ENCODE measurements at places on chromosomes 16 and 17.

DNA sequence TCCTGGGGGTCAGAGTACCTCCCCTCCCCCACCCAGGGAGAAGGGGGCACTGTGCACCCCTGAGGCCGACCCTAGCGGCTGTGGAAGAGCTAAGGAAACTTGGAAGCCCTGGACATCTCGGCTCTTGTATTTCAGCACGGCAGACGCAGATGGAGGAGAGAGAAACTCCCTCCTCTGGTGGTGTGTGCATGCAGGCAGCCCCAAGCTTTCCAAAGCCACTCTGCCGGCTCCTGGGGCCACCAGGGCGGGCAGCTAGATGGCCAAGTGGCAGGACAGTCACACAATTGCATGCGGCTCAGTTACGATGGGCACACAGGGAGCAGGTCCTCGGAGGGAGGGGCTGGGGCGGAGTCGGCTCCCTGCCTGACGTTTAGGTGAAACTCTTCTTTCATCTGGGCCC, 195.5 kb downstream of the RBFOX3 start:
- DNase-seq, result no peak

- DNase-seq, result no peak
Observed at GRCh38 chr17:26792486-26792885, 501.4 kb upstream of the WSB1 start.

DNA sequence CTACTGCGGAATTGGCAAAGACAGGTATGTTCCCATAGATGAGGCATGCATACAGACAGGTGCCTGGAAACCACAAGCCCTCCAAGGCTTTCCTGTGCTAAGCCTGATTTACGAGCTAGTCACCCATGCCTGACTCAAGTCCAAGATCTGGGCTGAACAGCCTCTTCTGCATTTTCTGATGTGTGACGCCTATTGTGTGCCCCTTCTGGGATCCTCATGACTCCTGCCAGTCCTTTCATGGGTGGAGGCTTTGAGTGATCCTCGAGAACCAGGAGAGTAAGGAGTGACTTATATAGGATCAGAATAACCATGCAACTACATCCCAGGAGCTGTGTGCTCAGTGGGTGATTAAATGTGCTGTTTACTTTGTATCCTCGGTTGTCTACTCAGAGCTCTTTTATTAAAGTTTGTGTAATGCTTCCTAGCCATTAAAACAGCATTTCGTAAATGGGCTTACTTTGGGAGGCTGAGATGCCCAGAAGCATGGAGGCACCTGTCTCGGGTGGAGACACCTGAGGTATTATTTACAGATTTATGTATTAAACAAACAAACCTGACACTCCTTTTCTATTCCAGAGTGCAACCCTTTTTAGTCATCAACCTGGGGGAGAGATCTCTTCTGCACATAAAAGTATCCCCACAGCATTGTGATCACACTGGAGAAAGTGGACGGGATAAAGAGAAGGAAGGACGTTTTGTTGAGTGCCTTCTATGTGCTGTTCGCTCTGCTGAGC, 373.0 kb upstream of the DYNLRB2 start:
- DNase-seq, result no peak

- no peak for DNase-seq
Observed at GRCh38 chr16:3195975-3196374, 8.0 kb downstream of the OR1F1 start.

GRCh38 chr17:49645654-49646053, 32.2 kb downstream of the SPOP start:
- no peak for DNase-seq

DNA sequence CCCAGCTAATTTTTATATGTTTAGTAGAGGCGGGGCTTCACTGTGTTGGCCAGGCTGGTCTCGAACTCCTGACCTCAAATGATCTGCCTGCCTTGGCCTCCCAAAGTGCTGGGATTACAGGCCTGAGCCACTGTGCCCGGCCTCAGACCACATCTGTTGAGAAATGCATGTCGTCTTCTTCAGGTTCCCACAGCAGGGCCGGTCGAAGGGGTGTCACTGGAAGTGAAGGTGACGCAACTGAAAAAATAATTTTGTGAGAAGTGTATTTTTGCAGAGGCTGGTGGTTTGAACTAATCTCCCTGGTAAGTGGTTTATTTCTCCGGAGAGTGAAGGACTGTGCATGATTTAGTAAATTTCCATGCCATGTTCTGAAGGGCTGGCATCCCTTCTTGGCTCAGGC, 33.4 kb upstream of the IL34 start:
- no peak for DNase-seq

DNA sequence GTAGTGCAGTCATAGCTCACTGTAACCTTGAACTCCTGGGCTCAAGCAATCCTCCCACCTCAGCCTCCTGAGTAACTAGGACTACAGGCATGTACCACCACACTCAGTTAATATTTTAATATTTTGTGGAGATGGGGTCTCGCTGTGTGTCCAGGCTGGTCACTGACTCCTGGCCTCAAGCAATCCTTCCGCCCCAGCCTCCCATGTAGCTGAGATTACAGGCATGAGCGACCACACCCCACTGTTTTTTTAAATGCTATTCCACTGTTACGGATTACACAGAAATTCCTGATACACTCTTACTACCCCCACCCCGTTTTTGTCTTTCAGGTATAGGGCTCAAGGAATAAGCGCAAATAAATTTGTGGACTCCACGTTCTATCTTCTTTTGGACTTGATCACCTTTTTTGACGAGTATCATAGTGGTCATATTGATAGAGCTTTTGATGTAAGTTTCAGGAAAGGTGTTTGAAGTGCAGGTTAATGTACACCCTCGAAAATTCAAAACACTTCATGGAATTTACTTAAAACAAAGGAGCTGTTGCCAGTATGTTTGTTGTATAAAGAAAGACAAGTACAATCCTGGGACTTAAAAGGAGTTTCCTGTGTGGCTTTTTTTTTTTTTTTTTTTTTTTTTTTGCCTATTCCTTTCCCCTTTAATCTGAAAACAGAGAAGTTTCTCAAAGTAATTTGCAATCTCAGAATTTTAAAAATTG, 26.2 kb upstream of the SLC12A3 start:
- DNase-seq, result no peak

DNA sequence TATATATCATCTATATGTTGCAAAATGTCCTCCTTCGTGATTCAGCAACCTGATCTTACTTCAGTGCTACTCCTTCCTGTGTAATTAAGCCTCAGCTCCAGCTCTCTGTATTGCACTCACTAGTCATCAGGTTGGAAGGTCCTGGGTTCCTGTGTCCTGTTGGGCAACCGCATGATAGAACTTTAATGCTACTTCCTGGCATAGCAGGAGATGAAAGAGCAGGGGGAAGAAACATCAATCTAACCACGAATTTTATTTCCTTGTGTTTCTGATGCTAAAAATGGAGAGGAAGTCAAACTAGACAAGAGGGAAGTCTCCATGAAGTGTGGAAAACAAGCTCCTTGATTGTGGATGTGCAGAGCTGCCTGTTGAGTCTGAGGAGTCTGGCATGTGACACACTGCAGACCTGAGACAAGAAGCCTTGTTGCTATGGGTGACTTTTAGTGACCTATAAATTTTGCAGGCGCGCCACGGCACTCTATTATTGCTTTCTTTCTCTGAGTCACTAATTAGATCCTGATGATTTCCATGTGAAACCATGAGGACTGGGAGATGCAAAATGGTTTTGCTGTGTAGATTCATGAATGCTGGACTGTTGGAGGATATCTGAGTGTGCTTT, 25.6 kb downstream of the IGSF6 start:
- DNase-seq, result no peak

DNA sequence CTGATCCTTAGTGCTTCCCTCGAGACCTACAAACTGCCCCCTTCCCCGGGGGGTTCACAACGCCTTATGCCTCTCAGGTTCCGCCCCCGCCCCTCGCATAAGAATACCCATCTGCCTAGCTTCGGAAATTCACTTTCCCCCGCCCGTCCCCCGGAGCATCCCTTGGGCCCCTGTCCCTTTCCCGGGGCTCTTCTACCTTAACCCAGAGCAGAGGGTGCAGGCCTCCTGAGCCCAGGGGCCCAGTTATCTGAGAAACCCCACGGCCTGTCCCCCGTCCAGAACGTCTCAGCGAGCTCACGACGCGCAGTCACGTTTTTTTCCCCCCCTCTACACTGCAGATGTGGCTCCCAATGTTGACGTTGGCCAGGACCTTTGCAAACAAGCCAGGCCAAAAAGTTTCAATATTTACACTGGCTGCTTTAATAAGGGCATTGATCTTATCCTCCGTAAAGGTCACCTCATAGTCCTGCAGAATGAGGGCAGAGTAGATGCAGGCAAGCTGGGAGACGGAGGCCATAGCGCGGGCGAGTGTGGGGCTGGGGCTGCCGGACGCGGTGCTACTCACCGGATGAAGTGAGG, 1.4 kb upstream of the NBR1 start:
- no peak for DNase-seq

DNA sequence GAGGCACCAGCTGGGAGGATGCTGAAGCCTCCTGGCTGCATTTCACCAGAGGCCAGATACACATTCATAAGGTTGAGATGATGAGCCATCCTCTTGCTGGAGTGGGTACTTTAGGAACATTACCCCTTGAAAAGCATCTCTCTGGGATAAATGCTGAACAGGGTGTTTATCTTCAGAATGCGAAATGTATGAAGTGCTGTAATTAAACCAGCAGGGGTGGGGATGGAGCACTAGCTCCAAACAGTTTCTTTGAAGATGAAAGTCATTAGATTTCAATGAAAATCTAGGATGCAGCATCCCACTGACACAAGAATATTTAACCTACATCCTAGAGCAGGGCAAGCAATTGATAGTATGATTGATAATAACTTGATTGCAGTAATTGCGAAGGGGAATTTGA, 158.1 kb downstream of the CYLD start:
- no peak for DNase-seq

GRCh38 chr16:20920091-20920490, 19.5 kb downstream of the LYRM1 start:
- DNase-seq, result no peak
